ENCODE measurements at places on chromosomes 12 and 14.

DNA sequence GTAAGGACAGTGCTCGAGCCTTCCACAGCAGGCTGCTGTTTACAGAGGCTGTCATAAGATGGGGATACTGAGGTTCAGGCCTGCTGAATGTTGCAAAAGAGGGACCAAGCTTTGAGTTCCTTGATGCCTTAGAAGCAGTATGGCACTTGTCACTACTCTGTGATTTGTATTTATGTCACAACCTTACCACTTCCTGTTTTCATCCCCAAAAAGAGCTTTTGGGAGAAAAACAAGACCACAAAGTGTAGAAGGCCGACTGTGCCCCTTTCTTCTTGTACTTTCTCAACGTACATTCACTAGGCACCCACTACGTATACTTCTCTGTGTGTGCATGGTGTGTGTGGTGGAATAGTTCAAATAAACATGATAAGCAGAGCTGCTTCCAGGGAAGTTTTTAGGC is 90.1 kb downstream of the DRAM1 start:
- DNase-seq = no peak

DNA sequence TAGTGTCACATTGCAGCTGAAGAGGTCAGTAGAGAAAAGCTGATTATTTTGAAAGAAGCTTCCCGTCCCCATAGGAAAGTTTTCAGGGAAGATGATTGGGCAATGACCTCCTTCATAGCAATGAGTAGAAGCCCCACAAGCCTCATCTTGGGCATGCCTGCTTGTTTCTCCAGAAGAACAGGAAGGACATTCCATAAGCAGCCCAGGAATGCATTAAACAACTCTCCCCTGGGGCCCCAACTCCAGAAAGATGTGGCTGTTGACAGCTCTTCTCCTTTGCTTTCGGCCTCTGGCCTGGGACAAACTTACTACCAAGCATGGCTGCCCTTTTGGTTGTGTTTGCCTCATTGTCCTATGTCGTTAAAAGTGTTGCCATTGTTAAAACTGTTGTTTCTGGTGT is 5.7 kb upstream of the VDR start:
- no peak for DNase-seq

GRCh38 chr12:95117178-95117599 is 43.8 kb upstream of the NR2C1 start:
- DNase-seq = peak; percentile 43

DNA sequence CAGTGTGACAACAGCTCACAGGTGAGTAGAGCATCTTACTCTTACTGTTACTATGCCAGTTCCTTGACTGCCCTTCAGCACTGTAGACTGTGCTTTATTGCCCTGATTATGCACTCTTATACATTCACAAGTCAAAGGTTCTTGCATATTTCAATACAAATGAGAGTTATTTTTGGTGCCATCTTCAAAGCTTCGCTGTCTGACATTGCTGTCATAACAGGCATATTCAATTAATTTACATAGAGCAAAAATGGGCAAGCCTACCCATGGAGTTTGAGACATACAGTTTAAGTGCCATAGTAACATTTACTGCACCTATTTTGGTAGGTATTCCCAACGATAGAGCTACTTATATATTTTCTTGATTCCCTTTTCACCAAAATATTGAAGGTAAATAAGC is 107.5 kb upstream of the CNTN1 start:
- DNase-seq = no peak

GRCh38 chr12:93130366-93131054 is 201.4 kb upstream of the EEA1 start:
- no peak for DNase-seq

DNA sequence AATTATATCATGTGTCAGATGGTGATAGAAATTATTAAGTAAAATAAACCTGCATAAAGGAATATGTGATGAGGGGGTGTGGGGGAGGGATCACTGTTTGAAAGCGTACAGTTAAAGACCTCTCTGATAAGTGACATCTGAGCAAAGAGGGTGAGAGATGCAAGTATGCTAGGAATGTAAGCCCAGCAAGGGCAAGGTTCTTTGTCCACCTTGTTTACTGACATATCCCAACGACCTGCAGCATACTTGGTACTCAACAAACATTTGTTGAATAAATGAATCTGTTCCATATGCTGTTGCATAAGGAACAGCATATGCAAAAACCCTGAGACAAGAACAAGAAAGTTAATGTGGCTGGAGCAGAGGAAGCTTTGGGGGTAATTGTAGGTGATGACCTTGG is 12.0 kb upstream of the MDM1 start:
- DNase-seq = no peak

DNA sequence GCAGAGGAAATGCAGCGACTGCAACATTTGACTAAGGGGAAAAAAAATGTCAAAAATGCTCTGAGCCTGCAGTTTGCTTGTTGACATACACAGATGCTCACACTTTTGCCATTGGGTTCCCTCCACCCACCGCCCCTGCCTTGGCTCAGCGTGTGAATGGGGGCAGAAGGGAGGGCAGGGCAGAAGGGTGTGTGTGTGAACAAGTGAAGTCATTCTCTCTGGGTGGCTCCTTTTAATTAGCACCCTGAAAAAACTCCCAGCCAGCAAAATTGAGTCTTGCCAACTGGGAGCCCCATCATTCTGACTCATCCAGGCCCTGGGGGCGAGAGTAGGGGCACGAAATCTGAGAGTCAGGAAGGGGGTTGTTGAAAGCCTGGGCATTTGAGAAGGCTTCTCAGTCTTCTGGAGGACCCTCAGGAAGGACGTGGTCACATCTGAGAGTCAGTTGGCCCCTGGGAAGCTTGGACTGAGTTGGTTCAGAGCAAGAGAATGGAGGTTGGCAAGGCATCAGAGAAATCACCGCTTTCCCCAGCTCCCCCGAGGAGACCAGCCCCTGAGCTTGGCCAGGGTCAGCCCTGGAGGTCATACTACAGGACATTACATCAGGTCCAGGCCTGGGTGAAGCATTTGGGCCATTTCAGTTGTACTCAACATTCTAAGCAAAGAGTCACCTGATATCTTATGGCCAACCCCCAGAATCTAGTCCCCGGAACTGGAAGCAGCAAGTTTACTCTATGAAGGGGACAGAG is 22.7 kb upstream of the KRT78 start:
- peak; percentile 55 for DNase-seq

DNA sequence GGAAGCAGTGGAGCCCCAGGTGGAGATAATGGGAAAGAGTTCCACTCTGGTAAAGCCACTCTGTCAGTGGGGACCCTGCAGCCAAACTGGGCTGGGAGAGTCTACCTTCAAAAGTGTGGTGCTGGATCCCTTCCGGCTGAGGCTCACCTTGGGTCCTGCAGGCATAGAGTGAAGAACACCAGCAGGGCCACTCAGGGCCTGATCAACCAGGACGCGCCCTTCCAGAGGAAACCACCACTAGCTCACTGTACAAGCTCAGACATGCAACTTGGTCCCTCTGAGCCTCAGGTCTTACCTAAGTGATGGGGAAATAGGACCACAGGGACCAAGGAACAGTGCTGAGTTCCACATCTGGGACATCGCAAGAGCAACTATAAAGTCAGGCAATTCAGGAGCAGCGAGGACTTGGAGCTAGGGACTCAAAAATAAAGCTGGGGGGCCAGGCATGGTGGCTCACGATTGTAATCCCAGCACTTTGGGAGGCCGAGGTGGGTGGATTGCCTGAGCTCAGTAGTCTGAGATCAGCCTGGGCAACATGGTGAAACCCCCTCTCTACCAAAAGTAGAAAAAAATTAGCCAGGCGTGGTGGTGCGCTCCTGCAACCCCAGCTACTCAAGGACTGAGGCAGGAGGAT is 5.9 kb upstream of the PRPH start:
- DNase-seq = no peak

DNA sequence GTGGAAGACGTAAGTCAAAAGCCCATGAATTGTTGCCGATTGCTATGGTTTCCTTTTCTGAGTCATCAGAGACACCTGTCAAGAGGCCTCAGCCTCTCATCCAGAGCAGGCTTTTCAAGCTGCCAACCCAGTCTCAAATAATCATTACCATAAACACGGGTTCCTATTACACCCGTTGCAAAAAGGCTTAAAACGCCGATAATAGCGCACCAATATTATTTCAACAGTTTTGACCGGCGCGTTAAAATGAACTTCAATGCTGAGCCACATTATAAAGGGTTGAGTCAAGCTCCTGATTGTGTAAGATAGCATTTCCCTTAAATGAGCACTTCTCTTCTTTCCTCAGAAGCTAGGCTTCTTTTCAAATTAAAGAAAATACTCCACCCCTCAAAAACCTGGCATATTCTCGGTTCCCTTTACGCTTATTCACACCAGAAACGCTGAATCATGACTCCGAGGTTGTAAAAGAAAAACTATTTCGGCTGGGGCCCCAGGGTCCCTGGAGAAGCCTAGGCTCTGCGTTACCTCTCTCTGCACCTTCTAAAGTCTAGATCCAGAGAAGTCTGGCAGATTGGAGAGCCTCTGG is 1.4 kb downstream of the TMTC1 start:
- peak; percentile 29 for DNase-seq

- DNase-seq = no peak
Measured at GRCh38 chr12:75872762-75873161, 158.8 kb downstream of the PHLDA1 start.

DNA sequence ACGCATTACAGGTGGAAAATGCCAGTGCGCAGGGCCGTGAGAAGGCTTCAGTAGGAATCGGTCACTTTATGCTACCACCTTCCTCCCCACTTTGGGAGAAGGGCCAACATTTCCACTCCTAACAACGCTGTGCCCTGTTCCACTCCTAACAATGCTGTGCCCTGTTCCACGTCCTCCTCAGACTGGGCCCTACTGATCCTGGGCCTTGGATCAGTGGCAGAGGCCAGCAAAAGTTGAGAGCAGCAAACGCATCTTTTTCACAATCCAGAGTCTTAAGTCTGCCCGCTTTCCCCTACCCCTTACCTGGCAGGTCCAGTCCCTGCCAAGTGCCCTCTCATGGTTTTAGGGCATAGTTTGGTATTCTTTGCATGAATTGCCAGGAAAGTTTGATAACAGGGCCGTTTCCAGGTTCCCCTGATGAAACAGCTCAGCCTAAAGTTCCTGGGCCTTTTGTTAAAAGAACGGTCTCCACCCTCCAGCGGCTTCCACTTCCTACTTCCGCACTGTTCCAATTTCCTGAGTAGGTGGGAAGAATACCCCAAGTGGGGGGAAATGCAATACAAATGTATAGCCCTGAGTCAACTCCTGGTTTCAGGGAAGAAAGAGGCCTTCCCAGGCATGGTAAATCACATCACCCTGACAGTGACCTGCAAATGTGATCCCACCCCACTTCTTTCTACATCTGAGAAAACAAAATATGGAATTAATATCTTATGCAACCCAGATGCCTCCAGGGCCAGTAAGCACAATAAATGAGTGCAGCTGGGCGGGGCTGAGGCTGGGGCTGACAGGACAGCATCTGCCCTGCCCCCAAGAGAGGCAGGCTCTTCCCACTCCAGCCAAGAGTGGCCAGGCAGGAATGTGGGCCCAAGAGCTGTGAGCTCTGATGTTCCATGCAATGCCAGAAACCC is 15.0 kb downstream of the KCTD10 start:
- peak; percentile 83 for DNase-seq

DNA sequence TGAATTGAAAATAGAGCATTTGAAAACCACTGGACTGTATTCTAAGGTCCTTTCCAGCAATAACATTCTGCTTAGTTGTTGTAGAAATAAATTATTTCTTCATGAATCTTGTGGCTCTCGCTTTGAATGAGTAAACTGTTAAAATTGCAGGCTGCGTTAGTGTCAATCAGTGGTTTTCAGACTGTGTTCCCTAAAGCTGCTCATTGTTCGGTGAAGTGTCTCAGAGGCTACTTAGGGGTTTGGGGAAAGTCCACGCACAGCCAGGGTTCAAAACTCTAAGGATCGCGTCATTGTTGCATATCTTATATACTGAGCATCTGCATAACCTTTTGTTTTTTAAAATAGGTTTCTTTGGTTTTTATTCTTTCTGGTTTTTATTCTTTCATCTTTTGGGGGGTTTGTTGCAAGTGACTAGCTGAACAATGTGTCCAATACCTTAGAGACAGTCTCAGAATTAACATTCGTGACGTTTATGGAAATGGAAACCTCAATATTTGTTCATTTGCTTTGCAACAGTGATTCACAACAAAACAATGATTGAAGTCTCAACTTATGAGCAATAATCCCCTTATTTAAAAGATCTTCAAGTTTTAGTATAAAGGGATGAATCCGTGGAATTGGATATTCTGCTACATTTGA is 108.1 kb downstream of the TTLL5 start:
- DNase-seq = no peak

DNA sequence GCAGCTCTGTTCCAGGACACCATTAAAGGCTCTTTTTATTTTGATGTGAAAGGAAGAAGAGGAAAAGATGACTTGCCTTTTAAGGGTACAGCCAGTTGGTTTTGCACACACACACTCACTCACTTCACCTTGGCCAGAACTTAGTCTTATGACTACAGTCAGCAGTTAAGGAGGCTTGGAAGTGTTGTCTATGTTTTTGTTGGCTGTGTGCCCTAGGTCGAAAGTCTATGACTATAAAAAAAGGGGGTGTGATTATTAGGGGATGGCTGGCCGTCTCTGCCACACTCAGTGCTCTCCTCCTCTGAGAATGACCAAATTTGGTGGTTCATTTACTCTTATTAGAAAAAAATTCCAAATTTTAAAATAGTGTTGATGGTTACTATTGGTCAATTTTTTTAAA is 139.5 kb upstream of the OTX2 start:
- no peak for DNase-seq

GRCh38 chr14:30020687-30021086 is 93.0 kb upstream of the PRKD1 start:
- no peak for DNase-seq

DNA sequence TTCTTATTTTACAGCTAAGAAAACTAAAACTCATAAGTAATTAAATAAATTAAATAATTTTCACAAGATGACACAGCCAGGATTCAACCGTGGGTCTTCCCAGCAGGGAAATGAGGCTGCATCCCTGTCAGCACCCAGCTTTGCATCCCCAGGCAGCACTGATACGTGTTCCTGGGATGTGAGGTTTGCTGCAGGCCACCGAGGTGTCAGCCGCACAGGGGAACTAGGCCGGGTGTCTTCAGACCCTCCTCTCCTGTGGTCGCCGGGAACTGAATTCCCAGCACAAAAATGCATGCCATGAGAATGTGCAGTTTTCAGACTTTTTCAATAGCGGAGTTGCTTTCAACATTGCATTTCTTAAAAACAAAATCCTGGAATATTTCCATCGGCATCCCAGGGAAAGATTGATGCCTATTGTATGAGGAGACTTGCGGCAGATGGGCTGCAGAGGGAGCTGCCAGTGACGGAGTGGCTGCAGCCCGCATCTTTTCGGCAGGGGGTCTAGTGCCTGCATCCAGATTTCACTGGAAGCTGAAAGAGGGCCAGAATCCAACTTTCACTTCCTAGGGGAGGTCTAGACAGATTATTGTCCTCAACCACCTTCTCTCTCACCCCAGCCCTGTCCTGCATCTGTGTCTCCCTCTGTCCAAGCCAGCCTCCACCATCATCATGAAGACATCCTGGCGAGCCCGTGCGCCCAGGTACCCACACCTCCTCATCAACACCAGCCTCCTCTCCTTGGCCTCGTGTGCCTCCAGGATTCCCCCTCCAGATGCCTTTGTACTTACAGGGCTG is 12.6 kb downstream of the LRTM2 start:
- no peak for DNase-seq

- no peak for DNase-seq
Measured at GRCh38 chr14:35877276-35877675, 51.1 kb downstream of the BRMS1L start.

- no peak for DNase-seq
Measured at GRCh38 chr12:131152587-131152986, 198.9 kb downstream of the ADGRD1 start.

GRCh38 chr12:46473634-46474329 is 101.2 kb upstream of the SLC38A2 start:
- DNase-seq = peak; percentile 43

All from right hindlimb (tissue), 1 donor.